Stimulated activated CD4-positive, alpha-beta T cell treated with anti-CD3 and anti-CD28 coated beads, TNF-alpha, amount 100 ng/mL, for 48 hours (primary cell): ENCODE measurements at places on chromosomes 4 and X.

- no peak for DNase-seq
Observed at GRCh38 chrX:22389556-22390179, 117.0 kb downstream of the CBLL2 start.

GRCh38 chr4:68962868-68963267 is 11.3 kb upstream of the UGT2A3 start:
- DNase-seq = no peak

DNA sequence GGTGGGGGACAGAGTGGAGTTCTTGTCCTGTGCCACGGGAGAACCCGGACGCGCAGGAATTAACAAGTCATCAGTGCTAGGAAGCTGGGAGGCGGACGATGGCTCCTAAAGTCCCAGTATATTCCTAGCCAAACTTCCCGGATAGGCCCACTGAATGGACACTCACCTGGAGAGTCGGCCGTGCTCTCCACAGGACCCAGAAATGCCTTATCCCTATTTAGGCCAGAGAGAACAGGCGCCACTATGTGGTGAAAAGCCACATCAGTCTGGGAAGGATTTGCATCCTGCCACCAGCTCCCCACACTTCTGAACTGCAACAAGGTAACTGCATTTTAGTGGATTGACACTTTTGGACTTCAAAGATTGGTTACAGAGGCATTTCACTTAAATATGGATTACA is 1.1 kb downstream of the CFAP299 start:
- no peak for DNase-seq

- DNase-seq = no peak
Observed at GRCh38 chr4:26331380-26331950, 10.7 kb downstream of the RBPJ start.

GRCh38 chr4:113169368-113169767 is 119.9 kb downstream of the ANK2 start:
- DNase-seq = no peak
